CD4-positive, CD25-positive, alpha-beta regulatory T cell (primary cell): ENCODE measurements at places on chromosomes 3 and 15.

DNA sequence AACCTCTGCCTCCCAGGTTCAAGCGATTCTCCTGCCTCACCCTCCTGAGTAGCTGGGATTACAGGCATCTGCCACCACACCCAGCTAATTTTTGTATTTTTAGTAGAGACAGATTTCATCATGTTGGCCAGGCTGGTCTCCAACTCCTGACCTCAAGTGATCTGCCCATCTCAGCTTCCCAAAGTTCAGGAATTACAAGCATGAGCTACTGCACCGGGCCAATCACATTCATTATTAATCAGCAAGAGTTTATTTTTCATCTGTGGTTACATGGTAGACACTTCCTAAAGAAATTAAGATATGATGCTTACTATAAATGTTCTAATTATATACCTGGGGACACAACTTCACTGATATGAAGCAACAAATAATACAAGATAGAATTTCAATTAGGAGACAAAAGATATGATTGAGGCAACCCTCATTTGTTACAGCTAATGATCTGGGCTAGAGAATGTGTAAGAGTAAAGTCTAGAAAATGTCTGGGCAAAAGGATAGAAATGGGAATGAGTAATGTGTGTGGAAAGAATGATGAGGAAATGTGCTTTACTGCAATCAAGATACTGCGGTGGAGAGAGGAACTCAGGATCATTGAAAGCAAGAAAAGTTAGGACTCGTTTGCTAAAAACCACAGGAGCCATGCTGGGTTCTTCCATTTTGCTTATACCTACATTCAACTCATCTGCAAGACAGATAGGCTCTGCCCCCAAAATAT lies 366.8 kb downstream of the ZIC1 start:
- no peak for DNase-seq

GRCh38 chr3:179760944-179761343 lies 108.1 kb downstream of the USP13 start:
- DNase-seq = no peak

- DNase-seq = no peak
Measured at GRCh38 chr15:76285241-76285825, 25.9 kb downstream of the ETFA start.

DNA sequence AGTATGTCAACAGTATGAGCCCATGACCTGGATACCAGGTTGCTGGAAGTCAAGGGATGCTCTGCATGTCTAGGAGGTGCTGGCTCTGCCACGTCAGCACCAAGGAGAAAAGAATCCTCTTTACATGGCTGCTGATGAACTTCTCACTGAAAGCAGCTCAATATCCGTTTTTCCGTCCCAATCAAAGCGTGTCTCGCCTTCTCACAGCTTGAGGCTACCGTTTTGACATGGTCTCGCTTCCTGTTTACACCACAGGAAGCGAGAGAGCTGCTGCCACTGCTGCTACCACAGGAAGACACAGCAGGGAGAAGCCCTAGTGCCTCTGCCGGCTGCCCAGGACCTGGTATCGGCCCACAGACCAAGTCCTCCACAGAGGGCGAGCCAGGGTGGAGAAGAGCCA lies 27.3 kb downstream of the STARD5 start:
- peak; percentile 82 for DNase-seq

DNA sequence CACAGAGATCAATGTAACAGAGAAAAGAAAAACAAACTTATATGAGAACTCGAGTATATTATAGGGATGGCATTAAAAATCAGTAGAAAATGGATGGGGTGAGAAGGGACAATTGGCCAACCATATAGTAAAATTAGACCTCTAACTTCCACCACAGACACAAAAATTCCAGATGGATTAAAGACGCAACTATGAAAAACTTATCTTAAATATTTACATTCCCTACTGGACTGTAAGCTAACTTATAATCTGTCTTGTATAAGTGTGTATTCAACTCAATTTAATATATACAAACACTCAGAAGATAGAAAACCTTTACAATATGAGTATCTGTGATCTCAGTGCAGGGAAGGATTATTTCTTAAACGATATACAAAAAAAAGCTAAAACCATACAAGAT lies 3.0 kb downstream of the MFAP1 start:
- no peak for DNase-seq

- no peak for DNase-seq
Measured at GRCh38 chr15:37109872-37110572, 9.7 kb upstream of the MEIS2 start.

- DNase-seq = no peak
Measured at GRCh38 chr15:32057876-32058425, 27.6 kb downstream of the CHRNA7 start.

DNA sequence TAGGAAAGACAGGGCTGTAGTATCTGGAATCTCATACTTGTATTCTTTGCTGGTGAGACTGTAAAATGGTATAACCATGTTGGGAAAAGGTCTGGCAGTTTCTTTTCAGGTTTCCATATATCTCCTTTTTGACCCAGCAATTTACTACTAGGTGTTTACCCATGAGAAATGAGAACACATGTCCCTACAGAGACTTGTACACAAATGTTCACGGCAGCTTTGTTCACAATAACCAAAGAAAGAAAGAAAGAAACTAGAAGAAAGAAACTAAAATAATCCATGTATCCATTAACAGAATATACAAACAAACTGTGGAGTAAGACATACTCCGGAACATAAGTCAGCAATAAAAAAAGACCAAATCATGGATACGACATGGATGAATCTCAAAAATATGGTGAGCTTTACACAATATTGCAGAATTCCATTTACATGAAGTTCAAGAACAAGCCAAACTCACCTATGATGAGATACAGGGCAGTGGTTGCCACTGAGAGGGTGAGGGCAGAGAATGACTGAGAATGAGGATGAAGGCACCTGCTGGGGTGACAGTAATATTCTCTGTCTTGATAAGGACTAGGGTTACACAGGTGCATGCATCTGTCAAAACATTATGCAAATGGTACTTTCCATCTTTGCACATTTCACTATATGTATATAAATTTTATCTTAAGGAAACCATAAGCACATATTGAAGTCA lies 2.7 kb downstream of the RFTN1 start:
- DNase-seq = no peak

- no peak for DNase-seq
Measured at GRCh38 chr3:48688737-48689075, 3.0 kb upstream of the NCKIPSD start.

- no peak for DNase-seq
Measured at GRCh38 chr3:141465221-141465620, 21.6 kb upstream of the RASA2 start.
